ENCODE measurements at places on chromosomes 11 and 22. TPM values are rescaled to one million over a fixed set of nuclear protein-coding genes. Genes with fewer than 3 reads are reported as not detected.

The CNIH2 gene
- total RNA-seq = 1.5 TPM

The TYR gene
- not detected for total RNA-seq

The BARX2 gene
- total RNA-seq = 0.71 TPM

The SMC1B gene
- total RNA-seq = 1.1 TPM

The HSPB2 gene
- not detected for total RNA-seq

The TRPC6 gene
- total RNA-seq = not detected

The GRIA4 gene
- total RNA-seq = not detected

The PRG3 gene
- total RNA-seq = not detected

The CALCB gene
- total RNA-seq = 2.5 TPM

The PRR33 gene
- total RNA-seq = 0.07 TPM

The PTDSS2 gene
- 15.0 TPM for total RNA-seq

The GAL gene
- total RNA-seq = 0.97 TPM

The HORMAD2 gene
- not detected for total RNA-seq

The APOBEC3H gene
- 23.6 TPM for total RNA-seq

The OR51E1 gene
- total RNA-seq = not detected

The ZNF214 gene
- total RNA-seq = not detected

The CRYBB3 gene
- total RNA-seq = 0.27 TPM

The SELENOO gene
- 19.7 TPM for total RNA-seq

The MRPL11 gene
- 106 TPM for total RNA-seq

The NLRP6 gene
- total RNA-seq = 1.2 TPM
